ENCODE measurements at places on chromosomes 3 and 15.

- DNase-seq, result no peak
These were observed 524.1 kb upstream of the CBLB start for GRCh38 chr3:106392915-106393314.

DNA sequence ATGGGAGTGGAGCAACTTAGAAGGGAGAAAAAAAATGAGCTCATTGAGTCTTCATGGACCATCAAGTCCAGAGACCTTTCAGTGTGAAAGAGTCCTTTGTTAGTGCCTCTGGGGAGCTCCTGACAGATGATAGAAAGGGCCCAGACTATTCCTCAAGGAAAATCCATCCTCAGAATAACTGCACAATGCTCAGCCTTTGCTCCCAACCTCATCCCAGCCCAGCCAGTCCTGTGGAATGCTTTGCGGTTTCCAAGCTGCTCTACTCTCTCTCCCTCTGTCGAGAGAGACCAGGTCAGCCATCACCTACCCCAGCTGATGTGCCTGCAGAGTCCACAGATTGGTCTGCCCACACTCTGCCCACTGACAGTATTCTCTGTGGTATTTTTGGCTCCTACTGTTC is 406.2 kb downstream of the MFSD1 start:
- DNase-seq, result no peak

- DNase-seq, result peak; percentile 17
These were observed at the start of gene MAP1A for GRCh38 chr15:43517354-43518196. MAP1A (plus strand) TSS chr15:43517608; CDS start chr15:43521474, 3,866 bp downstream.

DNA sequence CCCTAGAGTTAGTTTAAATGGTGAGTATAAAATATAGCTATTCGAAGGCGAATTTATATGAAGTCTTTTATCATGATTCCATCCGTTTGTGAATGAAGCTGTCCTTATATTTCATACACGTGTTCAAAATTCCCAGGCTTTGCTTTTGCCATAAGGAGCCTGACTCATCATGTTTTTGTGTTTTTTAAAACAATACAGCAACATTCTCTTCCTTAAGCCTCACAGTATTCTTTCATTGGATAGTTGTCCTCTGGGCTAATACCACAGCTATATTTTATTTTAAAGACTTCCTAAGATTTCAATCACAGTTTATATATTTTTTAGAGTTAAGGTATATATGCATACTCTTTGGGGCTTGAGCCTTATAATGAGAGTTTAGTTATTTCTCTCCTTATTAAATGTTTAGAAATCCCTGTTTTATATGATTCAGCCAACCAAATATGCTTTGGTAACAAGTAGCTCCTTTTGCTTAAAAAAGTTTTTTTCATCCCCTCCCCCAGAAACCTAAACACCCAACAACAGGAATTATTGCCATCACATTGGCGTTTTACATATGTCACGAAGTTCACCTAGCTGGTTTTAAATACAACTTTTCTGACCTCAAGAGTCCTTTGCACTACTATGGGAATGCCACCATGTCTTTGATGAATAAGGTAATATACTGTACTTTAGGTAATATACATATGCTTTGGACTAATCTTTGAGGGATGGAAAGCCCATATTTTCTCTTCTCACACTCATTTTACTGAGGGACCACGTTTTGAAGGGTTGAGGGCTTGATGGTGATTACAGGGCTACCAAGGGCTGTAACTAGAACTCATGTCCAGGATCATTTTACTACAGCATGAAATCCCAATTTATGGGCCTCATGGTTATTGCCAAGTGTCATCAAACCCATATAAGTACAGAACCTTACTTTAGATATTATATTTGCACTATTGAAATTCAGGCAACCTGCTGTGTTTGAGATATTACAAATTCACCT is 28.5 kb downstream of the ST3GAL6 start:
- no peak for DNase-seq

DNA sequence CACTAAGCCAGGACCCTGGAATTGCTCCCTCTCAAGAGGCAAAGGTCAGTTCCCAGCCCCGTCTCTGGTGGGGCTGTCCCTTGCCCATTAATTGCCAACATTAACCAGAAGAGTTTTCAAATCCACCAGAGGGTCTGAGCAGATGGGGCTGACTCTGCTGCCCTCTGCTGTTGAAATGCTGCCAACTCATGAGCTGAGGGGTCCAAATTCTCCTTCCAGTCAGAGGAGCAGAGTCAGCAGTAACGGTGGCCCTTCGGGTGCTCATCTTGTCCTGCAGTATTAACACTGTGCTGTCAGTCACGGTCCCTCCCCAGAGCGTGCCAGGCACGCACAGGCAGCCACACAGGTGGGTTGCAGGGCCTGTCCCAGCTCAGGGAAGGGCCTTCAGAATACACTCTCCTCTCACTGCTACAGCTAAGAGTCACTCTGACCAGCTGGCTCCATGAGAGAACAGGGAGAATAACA is 10.7 kb upstream of the SPTBN5 start:
- peak; percentile 83 for DNase-seq

DNA sequence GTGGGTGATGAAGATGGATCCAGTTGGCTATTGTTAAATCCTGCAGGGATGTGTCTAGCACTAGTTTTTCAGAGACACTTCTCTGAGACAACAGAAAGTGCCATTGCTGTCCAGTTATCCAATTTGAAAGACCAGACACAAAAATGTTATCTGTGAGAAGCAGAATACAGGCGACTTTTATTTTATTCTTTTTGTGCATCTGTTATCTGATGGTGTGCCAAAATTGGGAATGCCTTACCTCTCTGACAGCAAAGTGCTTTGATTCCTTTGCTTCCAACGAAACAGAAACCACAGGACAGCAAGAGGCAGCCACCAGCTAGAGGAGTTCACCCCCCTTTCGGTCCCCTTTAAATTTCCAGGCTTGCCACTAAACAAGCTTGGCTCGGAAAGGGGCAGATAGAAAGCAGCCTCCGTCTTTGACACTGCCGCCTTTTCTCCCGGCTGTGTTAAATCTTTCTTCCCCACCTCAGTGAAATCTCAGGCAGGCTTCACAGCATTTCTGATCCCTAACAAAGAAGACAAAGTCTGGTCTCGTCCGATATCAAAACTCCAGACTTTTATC is 17.7 kb upstream of the PRR20G start:
- DNase-seq, result no peak
